ENCODE measurements at places on chromosomes 12 and 14.
A peak's percentile ranks its signal among the peaks of the same experiment; 100 is the strongest.

DNA sequence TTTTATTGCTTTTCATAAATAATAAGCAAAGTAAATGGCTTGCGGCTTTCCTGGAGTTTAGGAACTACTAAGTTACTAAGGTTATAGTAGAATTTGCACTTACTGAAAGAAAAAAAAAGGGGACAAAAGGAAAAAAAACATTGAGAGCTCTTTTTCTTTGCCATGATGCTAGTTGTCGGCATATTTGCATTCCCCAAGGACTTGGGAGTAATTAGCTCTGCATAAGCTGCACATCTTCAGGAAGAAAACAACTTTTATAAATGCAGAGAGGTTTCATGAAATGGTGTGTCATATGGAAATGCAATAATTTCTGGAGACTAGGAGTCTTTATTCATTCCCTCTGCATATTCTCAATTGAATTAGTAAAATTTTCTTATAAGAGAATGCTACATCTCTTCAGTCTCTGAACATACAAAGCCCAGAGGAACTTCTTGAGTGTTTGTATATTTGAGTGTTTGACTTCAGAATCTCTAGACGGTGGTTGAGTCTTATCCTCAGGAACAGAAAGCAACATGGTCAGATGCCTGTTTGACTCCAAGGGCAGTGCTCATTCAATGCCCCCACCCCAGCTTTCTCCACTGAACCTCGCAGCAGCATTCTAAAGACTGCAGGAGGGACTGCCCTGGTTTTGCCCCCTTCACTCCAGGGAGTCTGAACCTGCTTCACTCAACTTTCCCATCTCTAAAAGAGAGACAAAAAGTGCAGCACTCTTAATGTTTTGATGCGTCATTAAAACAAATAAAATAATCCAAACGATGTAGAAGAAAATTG, 158.9 kb upstream of the EEA1 start:
- DNase-seq: no peak

GRCh38 chr12:13223179-13223804, 26.8 kb downstream of the EMP1 start:
- DNase-seq: no peak

GRCh38 chr12:23204933-23205778, 580.2 kb downstream of the ETNK1 start:
- no peak for DNase-seq

DNA sequence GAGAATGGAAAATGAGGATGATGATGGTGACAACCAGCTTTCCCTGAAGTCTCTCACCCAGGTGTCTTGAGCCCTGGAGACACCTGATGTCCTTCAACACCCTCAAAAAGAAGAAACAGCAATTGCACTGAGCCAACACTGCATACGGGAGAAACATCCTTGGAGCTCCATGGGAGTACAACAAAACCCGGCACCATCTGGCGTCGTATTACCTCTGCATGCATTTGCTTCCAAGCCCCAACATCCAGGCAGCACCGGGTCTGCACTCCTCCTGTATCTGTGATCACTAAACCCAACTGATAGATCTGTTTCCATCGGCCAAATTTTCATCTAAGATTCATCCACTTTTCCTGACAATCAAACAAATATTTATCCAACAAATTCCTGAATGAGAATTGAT, 249.9 kb downstream of the DPF3 start:
- no peak for DNase-seq

- no peak for DNase-seq
Observed at GRCh38 chr12:4824380-4824779, 85.3 kb upstream of the KCNA1 start.

DNA sequence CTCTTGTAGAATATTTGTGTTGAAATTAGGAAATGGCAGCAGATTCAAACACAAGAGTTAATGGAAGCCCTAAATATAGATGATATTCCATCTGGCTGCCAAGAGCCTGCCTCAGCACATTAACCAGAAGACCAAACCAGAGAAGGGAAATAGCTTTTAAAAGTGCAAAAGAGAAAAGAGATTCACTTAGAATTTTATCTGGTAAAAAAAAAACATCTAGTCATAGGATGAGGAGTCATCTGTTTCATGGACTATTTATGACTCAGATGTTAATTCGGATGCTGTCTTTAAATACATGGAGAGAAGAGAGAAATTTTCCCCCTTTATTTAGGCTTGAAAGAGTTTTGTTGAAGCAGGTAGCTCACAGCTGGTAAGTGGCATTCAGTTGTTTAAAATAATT, 201.6 kb upstream of the NUDT4 start:
- no peak for DNase-seq

DNA sequence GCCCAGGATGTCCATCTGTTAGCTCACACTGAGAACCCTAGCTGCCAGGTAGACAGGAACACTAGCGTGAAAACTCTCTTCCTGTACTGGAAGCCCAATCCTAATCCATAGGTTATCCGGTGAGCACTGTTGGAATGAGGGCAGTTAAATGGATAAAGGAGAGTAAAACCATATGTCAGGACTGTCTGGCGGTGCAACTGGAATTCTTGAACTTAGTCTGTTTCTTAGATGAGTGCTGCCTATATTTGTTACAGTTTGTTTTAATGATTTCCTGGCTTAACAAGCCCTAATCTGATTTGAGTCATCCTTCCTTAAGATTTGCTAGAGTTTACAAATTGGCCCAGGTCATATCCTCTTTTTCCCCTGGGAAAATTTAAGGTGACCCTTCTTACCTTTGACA, 104.7 kb downstream of the ANO4 start:
- DNase-seq: no peak

DNA sequence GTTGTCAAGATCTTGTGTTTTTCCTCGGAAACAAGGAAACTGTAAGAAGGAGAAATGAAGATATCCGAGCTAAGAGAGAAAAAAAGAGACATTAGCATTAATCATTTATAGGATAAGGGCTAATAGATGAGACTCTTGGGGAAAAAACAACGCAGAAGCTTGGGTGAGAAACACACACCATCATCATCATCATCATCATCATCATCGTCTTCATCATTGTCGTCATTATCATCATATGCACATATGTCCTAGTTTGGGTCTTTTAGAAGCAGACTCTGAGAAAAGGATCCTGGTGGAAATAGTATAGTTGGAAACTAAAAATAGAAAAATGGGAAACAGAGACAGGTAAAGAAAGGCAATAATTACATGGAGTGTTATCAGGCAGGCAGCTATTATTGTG, 95.9 kb downstream of the PAH start:
- no peak for DNase-seq

GRCh38 chr12:77372026-77372425, 306.7 kb upstream of the E2F7 start:
- DNase-seq: no peak

- no peak for DNase-seq
Observed at GRCh38 chr14:20907214-20907613, 16.0 kb downstream of the RNASE3 start.

DNA sequence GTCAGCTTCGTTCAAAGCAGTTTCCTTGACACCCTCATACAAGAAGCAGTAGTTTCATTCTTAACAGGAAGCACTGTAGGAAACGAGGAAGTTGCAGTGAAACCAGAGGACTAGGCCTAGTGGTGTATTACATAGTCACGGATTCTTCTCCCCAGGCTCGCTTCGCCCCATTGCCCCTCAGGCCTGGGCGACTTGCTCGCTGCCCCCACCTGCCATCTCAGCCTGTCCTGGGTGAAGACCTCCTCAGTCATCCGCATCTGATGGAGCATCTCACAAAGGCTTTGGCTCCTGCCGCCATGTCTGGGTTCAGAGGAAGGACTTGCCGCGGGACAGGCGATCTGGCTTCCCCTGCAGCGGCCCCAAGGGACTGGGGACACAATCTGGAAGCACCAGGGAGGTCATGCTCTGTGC, 93.5 kb downstream of the LMNTD1 start:
- DNase-seq: no peak

DNA sequence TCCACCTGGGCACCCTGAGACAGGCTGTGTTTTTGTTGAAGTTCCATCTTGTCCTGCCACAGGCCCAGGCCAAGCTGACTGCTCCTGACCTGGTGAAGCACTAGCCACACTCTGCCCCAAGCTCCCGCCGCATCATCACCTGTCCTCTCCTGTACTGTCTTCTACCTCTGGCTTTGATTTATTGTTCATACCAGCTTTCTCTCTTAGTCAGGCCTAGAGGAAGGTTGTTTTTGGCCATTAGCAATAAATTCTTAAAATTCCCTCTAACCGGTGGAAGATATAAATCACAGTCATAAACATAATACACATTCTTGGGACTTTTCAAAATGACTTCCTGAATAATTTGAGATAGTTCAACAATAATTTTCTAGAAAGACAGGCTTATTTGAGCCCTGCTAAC, 169.4 kb downstream of the DAD1 start:
- no peak for DNase-seq

DNA sequence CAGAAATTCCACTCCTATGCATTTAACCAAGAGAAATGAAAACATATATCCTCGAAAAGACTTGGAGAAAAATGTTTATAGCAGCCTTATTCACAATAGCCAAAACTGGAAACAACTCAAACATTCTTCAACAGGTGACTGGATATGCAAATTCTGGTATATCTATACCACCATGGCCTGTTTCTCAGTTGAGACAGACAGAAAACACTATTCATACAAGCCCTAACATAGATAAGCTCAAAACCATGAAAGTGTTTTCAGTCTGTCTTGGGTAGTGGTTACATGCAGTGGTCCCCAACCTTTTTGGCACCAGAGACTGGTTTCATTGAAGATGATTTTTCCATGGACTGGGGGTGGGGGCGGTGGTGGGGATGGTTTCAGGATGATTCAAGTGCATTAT, 83.8 kb downstream of the SRGAP1 start:
- no peak for DNase-seq

DNA sequence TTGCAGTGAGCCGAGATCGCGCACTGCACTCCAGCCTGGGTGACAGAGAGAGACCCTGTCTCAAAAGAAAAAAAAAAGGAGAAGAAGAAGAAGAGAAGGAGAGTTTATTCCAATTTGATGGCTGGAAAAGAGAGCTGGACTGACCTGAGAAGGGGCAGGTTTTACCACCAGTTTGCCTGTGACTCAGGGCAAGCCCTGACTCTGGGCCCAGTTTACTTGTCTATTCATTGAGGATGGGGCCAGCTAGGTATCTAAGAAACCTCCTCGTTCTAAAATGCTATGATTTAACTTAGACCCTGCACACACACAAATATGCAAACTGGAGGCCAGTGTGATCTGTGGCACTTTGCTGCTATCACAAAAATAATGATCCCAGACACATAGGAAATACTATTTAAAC, 155.0 kb downstream of the FOXN3 start:
- DNase-seq: no peak

- no peak for DNase-seq
Observed at GRCh38 chr14:24629521-24629920, 4.5 kb downstream of the GZMB start.

- DNase-seq: peak; percentile 87
Observed at GRCh38 chr12:124506145-124506831, 61.1 kb downstream of the NCOR2 start.

DNA sequence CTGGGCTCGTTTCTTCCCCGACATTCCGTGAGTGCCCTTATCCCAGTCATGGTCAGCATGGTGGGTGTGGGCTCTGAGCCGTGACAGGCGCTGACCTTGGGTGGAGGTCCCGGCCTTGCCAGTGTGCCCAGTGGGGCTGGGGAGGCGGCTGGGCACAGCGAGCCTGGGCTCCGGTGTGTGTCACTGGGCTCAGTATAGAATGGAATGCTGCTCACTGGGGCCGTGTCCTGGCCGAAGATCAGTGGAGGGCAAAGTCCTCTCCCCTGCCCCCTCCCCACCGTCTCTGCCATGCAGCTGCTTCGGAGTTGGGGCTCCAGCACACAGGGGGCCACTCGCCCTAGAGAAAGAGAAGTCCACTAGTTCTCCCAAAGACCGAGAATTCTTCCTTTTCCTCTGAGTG, 164.4 kb downstream of the TSPAN9 start:
- no peak for DNase-seq
